ENCODE measurements at places on chromosomes 5 and 9. TPM values are rescaled to one million over a fixed set of nuclear protein-coding genes. Genes with fewer than 3 reads are reported as not detected.

The PCDHB10 gene
- total RNA-seq: 0.83 TPM

The REEP2 gene
- 1.9 TPM for total RNA-seq

GRCh38 chr5:43034591-43034968, 5.5 kb downstream of the ANXA2R start:
- peaks cover 8% of the 10 kb centered on the region for H3K4me1 ChIP-seq
- H3K27ac ChIP-seq: peak overlapping the region; percentile 35
- H3K27me3 ChIP-seq: no peaks in the 10 kb centered on the region
- H3K36me3 ChIP-seq: no peaks in the 10 kb centered on the region
- no peak for DNase-seq
- no peak overlapping the region for H3K4me3 ChIP-seq

GRCh38 chr5:142520885-142521284, 165.0 kb downstream of the FGF1 start:
- no peak overlapping the region for H3K4me3 ChIP-seq
- no peaks in the 10 kb centered on the region for H3K27me3 ChIP-seq
- no peaks in the 10 kb centered on the region for H3K4me1 ChIP-seq

- H3K36me3 ChIP-seq: no peaks in the 10 kb centered on the region
- no peaks in the 10 kb centered on the region for H3K27me3 ChIP-seq
Observed at GRCh38 chr5:124654418-124654817, 92.0 kb downstream of the ZNF608 start.

GRCh38 chr5:88377240-88377639, 108.6 kb upstream of the TMEM161B start:
- H3K27me3 ChIP-seq: no peaks in the 10 kb centered on the region
- H3K4me3 ChIP-seq: no peak overlapping the region
- no peak for DNase-seq
- no peak overlapping the region for H3K27ac ChIP-seq

DNA sequence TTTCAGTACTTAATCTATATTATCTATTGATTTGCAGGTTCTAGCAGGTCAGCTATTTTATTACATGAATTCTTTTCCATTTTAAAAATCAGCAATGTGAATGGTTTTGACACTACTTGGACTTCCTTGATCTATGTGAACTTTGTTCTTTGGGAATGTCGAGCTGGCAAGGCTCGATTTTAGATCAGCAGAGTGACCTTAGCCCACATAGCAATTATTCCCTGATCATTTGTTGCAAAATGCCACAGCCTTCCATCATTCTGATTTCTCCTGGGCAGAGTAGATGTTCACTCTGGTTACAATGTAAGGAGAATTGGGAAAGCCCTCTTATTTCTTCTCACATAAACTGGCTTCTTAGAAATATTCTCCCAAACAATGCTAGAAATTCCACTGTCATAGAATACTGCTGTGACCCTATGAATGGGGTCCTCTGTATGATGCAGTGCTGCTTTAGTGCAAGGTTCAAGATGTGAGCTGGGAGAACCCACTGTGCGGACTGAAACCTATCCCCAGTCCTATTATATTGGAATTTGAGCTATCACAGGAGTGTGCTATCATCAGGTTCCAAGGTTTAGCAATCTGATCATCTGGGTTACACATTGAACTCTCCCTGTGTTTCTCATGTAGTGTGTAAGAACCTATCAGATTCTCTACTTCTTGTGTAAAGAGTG, 15.7 kb upstream of the GDA start:
- no peaks in the 10 kb centered on the region for H3K27me3 ChIP-seq
- DNase-seq: no peak
- H3K4me3 ChIP-seq: no peak overlapping the region
- H3K4me1 ChIP-seq: peaks cover 33% of the 10 kb centered on the region
- H3K27ac ChIP-seq: peak overlapping the region; percentile 83
